ENCODE measurements at places on chromosomes 3 and 15.

GRCh38 chr15:77440378-77440999 lies 19.8 kb downstream of the HMG20A start:
- DNase-seq = no peak

GRCh38 chr15:37038716-37039106 lies 61.6 kb downstream of the MEIS2 start:
- no peak for DNase-seq

GRCh38 chr3:87765256-87765655 lies 293.5 kb downstream of the CGGBP1 start:
- no peak for DNase-seq

- DNase-seq = no peak
Measured at GRCh38 chr3:50265571-50265970, 3.4 kb upstream of the SEMA3B start.

DNA sequence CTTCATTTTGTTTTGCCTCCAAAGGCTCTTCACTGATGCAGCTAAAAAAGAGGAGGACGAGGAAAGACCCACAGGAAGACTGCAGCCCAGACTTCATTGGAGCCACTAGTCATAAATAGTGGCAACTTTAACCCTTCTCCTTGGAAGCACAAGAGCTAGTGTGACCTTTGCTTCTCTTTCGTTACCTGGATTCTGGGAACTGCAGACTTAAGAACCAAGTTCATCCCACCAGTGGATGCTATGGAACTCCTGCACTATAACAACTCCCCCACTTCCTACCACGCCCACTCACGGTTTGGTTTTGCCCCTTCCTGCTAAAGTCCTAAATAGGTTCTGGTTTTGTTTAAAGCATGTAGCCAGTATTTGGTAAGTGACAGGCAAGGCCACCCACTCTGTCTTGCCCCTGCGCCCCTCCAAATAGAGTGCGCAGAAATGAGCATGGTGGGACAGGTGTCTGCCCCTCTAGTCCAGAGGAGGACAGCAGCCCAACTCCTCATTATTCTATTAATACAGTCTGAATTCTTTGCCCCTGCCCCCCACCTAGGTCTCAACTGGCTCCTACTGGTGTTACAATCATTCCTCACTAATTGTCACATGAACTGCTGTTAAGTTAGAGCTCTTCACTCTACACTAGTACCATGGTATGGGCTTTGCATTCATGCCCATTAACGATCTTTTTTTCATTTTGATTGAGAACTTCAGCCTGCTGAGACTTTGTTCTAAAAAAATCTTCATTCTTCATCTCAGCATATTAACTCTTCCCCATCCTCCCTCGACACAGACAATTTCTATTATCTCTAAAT lies 504.6 kb downstream of the FOXP1 start:
- no peak for DNase-seq

- no peak for DNase-seq
Measured at GRCh38 chr3:127168271-127168670, 24.7 kb upstream of the PRR23E start.

GRCh38 chr3:139561255-139561817 lies 21.8 kb upstream of the RBP1 start:
- DNase-seq = no peak

GRCh38 chr3:188270423-188270972 lies 116.5 kb downstream of the LPP start:
- DNase-seq = no peak

Measured in NCI-H2029 (cell line).